ENCODE measurements at places on chromosomes 11 and 22.

DNA sequence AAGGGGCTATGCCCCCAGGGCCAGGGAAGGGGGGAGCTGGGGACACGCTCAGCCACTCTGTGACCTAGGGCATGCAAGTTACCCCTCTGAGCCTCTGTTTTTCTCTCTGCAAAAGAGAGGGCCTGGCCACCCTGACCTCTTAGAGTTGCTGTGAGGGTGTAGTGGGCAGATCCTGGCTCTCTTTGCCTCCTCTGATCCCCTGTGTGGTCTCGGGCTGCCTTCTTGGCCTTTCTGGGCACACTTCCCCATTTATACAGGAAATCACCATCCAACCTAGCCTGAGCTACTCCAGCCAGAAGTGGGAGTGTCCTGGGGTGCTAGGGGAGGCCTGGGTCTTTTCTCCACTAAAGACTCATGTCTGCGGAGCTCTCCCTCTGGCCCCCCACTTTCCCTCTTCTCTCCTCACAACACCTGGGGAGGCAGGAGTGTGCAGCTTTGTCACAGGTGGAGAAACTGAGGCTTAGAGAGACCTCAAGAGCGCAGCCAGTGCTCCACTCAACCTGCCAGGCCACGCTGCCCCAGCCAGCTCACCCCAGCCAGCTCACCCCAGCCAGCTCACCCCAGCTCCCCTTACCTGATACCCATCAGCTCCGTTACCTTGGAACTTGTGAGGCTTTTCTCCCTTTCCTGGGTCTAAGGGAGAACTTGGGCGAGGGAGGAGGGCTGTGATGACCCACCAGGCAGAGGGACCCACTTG, 1.4 kb downstream of the AIFM3 start:
- no peak for DNase-seq

DNA sequence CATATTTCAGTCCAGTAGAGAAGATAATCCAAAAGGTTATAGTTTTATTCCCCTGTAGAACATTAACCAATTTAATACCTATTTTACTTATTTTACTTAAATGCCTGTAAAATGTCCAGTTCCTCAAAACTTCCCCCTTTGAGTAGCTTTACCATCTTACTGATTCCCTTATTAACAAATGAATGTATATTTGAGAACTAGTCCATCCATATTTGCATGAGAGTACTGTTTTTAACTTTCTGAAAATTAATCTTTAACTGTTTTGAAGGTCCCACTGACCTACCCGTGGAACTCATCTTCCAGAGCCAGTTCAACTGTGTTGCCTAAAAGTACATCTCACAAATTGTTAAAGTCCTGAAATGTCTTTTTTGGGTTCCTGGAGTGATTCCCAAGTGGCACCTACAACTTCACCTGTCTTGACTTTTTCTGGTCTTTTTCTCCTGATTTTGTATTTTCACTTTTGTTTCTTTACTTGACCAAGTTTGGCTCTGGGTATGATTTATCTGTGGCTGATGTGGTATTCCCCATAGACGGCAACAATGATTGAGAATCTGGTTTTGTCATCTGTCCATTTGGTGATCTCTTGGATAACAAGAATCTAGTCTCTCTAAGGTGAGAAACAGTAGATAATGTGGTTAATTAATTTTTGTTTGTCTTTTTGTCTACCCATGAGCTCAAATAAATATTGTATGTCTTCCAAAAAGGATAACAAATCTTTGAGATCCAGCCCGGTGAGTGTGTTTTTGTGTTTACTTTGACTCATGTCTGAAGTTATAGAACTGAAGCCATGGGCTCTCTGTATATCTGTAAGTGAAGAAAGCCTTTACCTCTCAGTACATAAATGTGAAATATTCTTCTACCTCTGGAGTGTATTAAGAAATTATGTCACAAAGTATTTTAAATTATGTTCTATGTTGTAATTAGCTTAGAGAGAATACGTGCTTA, 174.2 kb downstream of the ETS1 start:
- no peak for DNase-seq

- peak; percentile 42 for DNase-seq
These were observed 7.8 kb upstream of the P4HA3 start for GRCh38 chr11:74319139-74319816.

- DNase-seq, result no peak
These were observed 11.3 kb downstream of the RRM1 start for GRCh38 chr11:4105916-4106315.

DNA sequence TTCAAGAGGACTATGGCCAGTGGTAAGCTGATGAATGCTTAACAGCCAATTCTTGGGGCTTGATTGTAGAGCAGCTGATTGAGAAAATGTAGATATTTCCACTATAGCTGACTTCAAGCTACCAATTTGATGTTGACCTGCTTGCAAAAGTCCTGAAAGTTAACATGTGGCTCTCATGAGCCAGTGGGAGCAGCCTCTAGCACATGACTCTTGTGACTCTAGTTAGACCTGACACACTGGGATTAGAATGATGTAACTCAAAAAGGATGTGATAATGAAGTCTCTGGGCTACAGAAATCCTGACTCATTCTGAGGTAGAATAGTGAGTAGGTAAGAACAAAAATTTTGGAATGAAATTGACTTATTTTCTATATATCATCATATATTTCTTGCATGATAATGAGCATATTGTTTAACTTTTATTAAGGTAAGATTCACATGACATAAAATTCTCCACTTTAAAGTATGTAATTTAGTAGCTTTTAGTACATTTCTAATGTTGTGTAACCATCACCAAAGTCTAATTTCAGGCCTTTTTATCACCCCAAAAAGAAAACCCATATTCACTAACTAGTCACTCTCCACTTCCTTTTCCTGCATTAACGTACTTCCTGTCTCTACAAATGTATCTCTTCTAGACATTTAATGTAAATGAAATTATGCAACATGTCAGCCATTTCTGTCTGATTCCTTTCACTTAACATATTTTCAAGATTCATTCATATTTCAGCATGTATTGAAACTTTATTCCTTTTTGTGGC, 16.1 kb upstream of the OR52H1 start:
- no peak for DNase-seq
